EH (cell line): ENCODE measurements at places on chromosomes 11 and 22.
A peak's percentile ranks its signal among the peaks of the same experiment; 100 is the strongest.

GRCh38 chr22:50136581-50137015 is 33.9 kb upstream of the PANX2 start:
- DNase-seq, result no peak

- peak; percentile 94 for DNase-seq
These were observed 19.6 kb upstream of the CARD10 start for GRCh38 chr22:37538590-37539357.

- DNase-seq, result peak; percentile 56
These were observed 12.5 kb downstream of the NNMT start for GRCh38 chr11:114308689-114309089.

GRCh38 chr11:77884186-77884828 is 63.4 kb downstream of the AAMDC start:
- DNase-seq, result peak; percentile 76

DNA sequence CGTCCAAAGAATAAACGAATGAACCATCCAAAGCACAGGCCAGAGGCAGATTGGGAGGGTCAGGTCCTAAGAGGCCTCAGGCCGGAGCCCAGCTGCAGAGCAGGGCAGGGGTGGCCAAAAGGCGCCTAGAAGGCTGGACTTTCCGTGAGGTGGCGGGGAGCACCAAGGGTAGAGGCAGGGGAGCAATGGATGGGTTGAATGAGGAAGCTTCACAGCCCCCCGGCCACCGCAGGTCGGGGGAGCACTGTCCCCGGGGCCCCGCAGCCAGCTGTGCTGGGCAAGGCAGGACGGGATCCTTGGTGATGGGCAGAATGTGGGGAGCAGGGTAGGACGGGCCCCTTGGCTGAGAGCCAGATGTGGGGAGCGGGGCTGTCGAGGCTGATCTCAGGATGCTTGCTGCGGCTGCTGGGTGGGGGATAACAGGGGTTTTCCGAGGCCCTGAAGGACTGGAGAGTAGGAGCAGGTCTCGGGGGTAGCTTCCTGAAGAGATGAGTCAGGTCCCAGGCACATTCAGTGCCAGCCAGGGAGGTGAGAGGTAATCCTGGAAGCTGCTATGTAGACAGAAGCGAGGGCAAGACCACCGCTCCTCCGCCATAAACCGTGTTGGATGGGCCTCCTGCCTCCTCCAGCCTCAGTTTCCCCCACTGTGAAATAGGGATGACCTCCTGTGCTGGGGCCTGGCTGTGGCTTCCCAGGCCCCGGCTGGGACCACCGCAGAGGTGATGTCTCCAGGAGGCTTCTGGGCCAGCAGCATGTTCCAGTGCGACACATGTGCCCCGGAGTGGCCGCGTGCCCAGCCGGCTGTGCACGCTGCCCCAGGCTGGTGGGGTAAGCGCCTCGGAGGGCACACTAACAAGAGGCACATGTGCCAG is 34.6 kb upstream of the KCNQ1OT1 start:
- no peak for DNase-seq

DNA sequence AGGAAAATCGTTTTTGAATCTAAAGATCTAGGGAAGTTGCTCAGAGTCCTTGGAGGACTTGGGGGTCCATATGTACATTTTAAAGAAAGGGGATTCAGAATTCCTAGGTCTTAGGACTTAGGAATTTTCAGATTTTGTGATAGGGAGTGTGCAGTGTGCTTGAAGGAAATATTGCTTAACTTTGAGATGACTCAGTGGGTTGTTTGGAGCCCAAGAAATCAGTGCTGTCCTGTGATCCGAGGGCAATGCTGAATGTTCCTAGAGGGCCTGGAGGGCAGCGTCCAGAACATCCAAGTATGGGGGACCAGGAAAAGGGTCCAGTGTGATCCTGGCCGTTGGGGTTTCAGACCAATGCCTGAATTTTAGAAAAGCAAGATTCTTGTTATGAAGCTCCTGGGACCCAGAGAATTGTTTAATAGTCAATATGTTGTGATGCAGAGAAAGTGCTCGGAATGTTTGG is 3.1 kb upstream of the IGF2 start:
- peak; percentile 51 for DNase-seq

GRCh38 chr11:65576867-65577755 is 1.3 kb downstream of the EHBP1L1 start:
- peak; percentile 85 for DNase-seq

GRCh38 chr22:28442711-28443525 is 236.7 kb downstream of the TTC28 start:
- peak; percentile 48 for DNase-seq

GRCh38 chr11:109939166-109939810 is 153.9 kb upstream of the ZC3H12C start:
- peak; percentile 72 for DNase-seq

GRCh38 chr11:115168686-115169085 is 335.5 kb downstream of the CADM1 start:
- DNase-seq, result no peak

DNA sequence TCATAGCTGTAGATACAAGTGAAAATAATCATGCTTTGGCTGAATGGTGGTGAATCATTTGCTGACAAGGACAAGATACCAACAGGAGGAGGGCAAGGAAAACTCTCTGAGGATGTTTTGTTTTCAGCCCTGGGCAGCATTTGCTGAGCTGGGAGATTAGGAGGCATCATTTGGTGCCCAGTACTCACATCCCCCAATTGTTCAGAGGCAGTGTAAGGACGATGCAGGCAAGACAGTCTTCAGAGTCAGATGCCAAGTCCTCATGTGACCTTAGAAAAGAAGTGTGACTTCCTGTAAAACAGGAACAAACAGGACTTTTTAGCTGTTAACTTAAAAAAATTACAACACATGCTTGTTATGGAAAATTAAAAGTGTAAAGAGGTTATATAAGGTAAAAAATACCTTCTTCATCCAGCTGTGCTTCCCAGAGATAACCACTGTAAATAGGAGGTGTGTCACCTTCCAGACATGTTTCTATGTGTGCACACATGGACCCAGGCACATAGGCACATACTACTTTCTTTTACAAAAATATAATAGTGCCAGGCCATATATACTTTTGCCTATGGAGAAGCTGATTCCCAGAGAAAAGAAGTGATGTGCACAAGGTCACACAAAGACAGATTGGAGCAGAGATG is 18.0 kb downstream of the CNTF start:
- no peak for DNase-seq

- no peak for DNase-seq
These were observed 29.1 kb upstream of the KRTAP5-6 start for GRCh38 chr11:1667906-1668305.

- DNase-seq, result no peak
These were observed 24.1 kb downstream of the KCNE3 start for GRCh38 chr11:74443071-74443864.

DNA sequence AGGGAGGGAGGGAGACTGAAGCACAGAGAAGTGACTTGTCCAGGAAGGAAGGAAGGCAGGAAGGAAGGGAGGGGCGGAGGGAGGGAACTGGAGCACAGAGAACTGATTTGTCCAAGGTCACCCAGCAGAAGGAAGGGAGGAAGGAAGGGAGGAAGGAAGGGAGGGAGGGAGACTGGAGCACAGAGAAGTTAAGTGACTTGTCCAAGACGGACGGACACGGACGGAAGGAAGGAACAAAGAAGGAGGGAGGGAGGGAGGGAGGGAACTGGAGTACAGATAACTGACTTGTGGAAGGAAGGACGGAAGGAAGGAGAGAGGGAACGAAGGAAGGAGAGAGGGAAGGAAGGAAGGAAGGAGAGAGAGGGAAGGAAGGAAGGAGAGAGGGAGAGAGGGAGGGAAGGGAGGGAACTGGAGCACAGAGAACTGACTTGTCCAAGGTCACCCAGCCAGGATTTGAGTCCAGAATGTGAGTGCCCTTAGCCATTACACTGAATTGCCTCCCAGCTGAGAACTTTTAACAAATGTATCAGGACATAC is 1.5 kb downstream of the SLC35F2 start:
- DNase-seq, result no peak

DNA sequence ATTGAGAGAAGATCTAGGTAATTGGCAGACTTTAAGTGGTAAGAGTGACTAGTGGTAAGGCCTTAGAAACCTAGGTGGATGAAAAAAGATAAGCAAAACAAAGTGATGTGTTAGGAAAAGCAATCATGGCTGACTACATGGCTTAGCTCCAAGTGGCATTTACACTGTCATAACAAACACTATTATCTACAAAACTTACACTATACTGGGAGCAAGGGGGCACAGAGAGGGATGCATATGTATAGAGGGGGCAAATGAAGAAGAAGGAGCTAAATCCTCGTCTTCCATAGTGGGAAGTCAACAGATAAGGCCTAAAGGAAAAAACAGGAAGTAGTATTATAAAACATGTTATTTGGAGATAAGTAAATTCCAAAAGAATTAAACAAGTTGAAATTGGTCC is 32.5 kb downstream of the ADORA2A start:
- DNase-seq, result no peak

GRCh38 chr11:3665336-3666022 is 5.7 kb downstream of the CHRNA10 start:
- DNase-seq, result no peak

DNA sequence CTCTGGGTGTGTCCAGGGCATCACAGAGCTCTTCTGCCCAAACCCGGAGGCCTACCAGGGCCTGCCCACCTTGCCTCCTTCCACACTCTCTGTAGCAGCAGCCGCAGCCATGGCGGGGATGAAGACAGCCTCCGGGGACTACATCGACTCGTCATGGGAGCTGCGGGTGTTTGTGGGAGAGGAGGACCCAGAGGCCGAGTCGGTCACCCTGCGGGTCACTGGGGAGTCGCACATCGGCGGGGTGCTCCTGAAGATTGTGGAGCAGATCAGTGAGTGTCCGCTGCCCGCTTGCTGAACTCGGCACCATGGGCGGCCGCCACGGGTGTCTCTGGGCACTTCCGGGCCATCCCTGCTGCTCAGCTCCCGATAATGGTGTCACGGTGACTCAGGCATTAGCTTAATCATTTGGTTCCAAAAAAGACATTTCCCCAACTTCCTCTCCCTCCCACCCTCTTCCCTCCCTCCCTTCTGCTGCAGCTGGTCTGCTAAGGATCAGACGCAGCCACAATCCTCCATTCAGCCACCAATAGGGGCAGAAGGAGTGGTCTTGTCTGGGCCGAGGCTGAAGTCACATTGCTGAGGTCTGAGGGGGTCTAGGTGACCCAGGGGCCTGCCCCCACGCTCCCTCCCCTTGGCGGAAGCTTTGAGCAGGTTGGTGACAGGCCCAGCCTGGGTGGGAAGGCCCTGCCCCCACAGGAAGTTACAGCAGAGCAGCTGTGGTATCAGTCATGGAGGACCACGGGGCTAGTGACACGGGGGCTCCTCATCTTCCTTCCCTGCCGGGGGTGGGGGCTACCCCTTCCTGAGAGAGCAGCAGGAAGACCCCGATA is 950 bp downstream of the FERMT3 start:
- peak; percentile 87 for DNase-seq

GRCh38 chr22:26766510-26767350 is 109.3 kb downstream of the MIAT start:
- no peak for DNase-seq

DNA sequence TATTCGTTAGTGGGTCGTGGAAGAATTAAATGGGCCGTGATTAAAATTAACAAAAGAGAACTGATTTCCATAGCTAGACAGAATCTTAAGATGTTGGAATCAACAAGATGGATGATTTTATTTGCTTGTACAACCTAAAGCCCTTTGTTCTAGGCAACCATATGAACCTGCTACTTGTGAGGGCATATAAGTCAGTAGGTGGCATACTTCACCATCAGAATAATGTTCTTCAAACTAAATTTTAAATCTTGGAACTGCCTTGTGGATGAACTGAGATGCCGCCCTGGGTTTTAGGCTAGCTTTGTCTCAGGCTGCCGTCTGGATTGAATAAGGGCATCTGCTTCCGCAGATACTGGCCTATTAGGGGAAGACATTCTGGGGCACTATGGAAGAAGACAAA is 40.9 kb downstream of the CSRP3 start:
- DNase-seq, result no peak

DNA sequence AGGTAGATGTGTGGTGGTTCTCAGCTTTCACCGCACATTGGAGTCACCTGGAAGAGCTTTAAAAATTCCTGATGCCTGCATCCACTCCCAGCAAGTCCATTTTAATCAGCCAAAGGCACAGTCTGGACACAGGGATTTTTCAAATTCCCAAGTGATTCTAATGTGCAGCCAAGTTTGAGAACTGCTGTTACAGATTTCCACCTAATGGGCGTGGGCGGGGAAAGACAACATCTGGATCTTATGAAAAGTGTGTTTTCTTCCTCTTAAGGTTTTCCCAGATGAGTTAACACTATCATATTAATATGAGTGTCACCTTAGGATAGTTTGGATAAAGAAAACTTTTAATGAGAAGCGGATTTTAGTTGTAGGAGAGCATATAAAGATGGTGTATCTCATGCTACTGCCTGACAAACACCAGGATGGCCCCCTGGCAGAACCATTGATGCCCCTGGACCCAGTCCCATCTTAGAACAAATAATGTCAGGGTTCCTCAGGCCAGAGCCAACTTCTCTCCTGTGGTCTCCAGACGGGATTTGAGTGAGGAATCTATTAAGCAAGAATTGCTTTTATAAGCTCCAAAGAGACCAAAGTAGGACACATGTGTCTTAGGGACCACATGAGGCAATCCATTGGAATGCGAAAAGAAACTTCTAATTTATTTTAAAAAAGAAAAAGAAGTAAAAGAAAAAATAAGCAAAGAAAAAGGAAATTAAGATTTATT is 31.9 kb downstream of the POU2AF1 start:
- no peak for DNase-seq

DNA sequence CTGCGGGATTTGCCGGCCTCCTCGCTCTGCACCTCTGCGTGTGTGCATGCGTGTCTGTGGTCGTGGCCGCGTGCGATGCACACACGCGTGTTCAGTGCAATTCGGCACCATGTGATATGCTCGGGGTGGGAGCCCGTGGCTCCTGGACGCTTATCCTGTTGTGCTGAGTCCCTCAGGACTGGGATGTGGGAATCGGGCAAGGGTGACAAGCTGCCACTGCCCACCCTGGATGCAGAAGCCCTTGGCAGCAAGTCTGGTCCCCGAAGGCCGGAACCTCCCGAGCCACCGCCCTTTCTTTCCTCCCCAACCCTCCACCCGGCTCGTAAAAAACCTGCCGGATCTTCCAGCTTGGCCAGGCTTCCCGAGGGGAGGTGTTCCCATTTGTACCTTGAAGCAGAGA is 128.2 kb downstream of the PHF21B start:
- DNase-seq, result no peak

- no peak for DNase-seq
These were observed 95.4 kb downstream of the MYO18B start for GRCh38 chr22:25837288-25837900.

- DNase-seq, result peak; percentile 31
These were observed 81.6 kb downstream of the YAP1 start for GRCh38 chr11:102191832-102192231.

GRCh38 chr11:19882356-19882755 is 169.7 kb downstream of the NAV2 start:
- no peak for DNase-seq

DNA sequence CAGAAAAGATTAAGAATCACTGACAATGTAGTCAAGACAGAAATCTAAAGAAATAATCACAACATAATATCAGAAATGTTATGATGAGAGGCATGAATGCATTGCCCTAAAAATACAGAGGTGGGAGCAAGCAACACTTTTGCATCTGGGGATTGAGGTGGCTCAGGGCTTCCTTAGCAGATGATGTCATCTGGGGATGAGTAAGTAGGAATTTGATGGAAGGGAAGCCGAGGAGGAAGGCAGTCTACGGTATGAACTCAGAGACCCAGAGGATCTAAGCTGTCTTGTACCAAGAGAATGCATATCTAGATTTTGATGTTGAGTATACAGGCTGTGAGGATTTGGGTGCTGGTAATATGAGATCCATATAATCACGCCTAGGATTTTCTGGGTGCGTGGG is 193.0 kb upstream of the SNX19 start:
- DNase-seq, result peak; percentile 81
